ENCODE measurements at places on chromosomes 1 and 21.
A peak's percentile ranks its signal among the peaks of the same experiment; 100 is the strongest.

DNA sequence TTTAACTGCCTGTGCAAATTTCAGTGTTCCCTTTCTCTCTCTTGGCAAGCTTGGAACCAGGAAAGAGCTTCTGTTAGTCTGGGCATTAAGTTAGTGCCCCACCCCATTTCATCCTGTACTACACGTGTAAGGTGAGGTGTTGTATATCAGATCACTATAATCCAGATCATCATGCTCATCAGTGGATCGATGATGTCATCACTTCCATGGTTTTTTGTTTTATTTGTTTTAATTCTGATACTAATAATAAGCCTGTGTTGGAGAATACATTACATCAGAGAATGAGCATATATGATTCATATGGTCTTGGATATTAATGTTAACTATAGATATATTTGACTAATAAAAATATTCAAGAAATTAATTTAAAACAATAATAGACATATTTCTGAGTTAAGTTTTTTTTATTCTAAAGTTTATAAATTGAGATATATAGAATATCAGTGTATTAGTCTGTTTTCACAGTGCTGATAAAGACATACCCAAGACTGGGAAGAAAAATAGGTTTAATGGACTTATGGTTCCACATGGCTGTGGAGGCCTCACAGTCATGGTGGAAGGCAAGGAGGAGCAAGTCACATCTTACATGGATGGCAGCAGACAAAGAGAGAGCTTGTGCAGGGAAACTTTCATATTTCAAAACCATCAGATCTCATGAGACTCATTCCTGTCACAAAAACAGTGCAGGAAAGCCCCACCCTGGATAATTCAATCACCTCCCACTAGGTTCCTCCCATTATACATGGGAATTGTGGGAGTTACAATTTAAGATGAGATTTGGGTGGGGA, 588.3 kb upstream of the B3GALT2 start:
- DNase-seq = no peak

GRCh38 chr1:116408193-116408592, 35.1 kb downstream of the ATP1A1 start:
- DNase-seq = no peak

GRCh38 chr1:162385702-162386101, 4.2 kb downstream of the C1orf226 start:
- no peak for DNase-seq

GRCh38 chr1:10941891-10942541, 70.4 kb upstream of the TARDBP start:
- DNase-seq = no peak

DNA sequence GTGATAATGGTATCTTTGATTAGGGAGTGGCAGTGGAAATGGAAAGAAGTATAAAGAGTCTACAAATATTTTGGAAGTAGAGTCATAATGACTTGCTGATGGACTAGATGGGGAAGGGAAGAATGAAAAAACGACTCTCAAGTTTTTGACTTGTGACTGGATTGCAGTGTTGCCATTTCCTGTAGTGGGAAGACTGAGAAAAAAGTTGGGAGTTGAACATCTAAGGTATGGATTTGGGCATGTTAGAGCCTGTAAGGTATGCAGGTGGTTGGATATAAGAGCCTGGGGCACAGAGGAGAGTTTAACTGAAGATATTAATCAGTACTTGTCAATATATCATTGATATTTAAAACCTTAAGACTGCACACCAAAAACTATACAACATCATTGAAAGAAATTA, 19.4 kb downstream of the DNM3 start:
- no peak for DNase-seq

- no peak for DNase-seq
These were observed 7.8 kb downstream of the KCNJ10 start for GRCh38 chr1:160062230-160062532.

GRCh38 chr1:180778782-180779398, 133.8 kb upstream of the KIAA1614 start:
- DNase-seq = peak; percentile 33

DNA sequence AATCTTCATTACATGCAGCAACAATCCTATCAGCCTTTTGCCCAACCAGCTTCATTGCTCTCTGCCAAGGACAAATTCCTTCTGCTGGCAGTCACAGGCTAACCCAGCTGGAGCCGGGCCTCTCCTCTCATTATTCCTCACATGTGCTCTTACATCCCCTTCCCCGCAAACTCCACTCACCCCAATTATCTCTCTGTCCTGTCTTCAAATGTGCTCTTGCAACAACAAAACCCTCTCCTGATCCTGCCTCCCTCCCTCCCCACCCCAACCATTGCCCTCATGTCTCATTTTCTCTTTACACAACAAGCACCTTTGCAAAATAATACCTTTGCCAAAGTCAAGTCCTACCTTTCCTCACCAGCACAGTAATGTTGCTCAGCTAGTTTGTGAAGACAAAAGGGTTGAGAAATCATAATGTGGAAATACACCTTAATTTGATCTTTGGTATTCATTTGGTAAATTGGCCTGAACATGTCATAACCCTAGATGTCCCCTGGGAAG, 36.0 kb upstream of the DHCR24 start:
- DNase-seq = peak; percentile 92

DNA sequence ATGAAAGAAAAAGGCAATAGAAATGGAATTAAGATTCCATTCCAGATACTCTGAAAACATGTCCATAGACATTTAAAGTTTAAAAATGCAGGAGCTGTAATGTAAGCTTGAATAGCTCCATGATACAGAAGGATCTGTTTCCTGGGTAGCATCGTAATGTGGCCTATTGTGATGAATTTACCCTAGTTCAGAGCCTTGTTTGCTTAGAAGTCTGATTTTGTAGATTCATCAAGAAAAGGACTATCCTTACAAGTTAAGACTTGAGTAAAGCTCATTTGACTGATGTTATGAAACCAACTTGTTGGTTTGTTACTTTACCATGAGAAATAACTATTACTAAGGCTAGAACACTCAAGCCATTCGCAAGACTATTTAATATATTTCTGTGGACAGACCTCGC, 55.5 kb downstream of the KIF1B start:
- no peak for DNase-seq

DNA sequence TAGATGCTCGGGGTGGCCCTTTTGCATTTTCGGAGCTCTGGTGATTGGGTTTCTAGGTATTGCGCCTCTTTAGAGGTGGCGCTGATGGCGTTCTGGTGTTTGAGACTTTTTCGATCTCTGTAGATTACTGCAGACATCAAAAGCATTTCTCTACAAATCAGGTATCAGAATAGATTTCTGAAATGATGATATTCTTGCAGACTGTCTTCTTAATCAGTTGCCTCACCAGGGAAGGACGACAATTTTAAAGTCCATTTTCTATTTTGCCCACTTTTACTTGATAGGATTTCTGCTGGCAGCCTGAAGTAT, 65.2 kb upstream of the VAMP3 start:
- no peak for DNase-seq

GRCh38 chr1:52511439-52511838, 41.5 kb downstream of the TUT4 start:
- DNase-seq = no peak

- no peak for DNase-seq
These were observed 528.5 kb downstream of the ADGRL2 start for GRCh38 chr1:82329226-82329625.

- DNase-seq = no peak
These were observed 22.1 kb downstream of the OMA1 start for GRCh38 chr1:58524353-58524945.
